ENCODE measurements at places on chromosomes 2 and 18.

DNA sequence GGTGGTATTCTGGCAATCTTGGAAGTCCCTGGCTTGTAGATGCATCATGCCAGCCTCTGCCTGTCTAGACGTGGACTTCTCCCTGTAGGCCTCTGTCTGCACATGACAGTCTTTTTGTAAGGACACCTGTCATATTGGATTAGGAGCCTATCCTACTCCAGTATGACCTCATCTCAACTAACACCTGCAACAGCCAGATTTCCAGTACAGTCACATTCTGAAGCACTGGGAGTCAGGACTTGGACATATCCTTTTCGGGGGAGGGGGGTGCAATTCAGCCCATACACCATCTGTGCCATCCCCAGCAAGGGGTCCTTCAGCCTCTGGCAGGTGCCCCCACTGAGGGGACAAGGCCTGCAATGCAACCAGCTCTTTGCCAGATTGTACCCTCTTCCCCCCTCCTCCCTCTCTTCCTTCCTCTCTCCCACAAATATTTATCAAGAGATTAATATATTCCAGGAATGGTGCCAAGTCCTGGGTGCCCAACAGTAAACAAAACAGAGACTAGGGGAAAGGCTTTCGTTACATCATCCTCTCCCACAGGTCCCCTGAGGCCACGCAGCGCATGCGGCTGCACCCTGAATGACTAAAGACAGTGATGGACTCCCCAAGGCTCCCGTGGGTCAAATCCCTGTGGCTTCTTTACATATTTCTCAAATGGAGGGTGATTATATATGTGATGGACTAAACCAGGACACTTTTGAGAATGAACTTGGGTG lies 20.5 kb upstream of the MYCN start:
- no peak for DNase-seq

DNA sequence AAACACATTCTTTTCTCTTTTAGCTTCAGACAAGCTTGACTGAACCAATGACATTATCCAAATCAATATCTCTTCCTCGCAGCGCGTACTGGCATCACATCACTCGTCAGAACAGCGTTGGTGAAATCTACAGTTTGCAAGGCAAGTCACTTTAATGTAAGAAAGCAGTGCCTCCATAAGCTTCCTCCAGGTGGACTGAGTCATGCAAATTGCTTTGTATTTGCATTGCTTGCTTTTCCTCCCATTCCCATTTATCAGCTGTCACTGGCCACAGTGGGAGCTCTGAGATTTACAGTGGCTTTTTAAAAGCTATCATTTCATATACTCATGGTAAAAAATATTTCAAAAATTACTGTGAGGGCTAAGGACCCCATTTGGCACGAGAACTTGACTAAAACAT lies 189.9 kb downstream of the CD226 start:
- no peak for DNase-seq

- no peak for DNase-seq
These were observed 3.1 kb upstream of the MSGN1 start for GRCh38 chr2:17813010-17813741.

DNA sequence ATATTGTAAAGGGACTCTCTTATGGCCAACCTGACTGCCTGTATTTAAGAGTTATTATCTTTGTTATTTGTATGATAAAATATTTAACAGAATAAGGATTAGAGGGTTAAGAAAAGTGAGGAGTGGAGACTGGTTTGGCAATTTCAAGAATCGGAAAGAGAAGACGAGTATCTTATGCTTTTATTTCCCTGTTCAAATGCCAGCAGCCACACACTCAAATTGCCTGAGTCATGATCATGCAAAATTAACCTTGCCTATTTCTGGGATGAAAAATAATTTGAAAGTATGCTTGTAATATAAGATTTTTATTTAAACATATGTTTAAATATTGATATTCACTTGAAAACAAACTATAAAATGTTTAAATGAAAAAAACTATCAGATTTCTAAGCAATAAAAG lies 188.6 kb downstream of the CD226 start:
- DNase-seq = no peak

DNA sequence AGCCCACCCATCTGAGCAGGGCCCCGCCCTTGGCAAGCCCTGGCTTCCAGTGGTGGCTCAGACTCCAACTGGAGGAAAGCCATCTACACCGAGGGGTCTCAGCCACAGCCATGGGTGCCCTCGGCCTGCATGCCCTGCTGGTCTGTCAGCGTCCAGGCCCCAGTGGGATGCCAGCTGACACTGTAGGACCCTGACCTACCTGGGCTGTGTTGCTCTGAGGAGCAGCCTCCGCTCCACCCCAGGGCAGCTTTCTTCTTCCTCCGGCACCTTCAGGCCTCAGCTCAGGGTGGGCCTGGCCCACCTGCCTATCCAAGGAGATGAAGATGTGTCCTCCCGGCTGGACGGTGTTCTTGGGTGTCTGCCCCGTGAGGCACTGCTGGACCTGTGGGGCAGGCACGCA lies 13.9 kb upstream of the ARHGEF4 start:
- no peak for DNase-seq

DNA sequence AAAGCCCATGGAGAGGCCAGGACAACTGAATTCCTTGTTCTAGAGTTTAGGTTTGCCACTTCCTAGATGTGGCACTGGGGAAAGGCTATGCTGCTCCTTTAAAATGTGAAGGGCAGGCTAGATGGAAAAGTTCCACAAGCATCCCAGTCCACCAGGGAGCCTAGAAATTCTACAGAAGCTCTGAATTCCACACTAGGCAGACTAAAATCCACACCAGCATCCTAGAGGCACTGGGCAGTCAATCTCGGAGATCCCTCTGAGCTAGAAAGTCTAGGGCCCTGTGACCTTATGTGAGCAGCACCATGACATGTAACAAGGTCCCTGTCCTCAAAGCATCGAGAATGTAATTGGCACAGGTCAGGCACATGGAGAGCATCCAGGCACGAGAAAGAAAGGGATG lies 71.5 kb downstream of the LYPD1 start:
- no peak for DNase-seq

DNA sequence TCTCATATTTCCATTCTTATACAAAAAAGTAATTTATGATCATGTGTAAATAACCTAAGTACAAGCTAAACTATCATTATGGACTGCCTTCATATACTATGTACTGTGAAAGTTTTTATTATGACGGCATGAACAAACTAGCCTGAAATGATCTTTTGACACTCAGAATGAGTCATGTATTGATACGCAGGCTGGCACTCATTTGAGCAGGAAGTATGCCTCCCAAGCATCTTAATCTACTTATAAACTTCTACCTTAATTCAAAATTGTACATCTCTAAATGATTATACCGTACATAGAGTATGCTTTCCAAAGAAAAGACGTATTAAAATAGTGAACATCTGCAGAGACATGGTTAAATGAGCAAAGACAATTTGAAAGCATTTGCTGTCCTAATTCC lies 207.1 kb upstream of the SPOPL start:
- no peak for DNase-seq

All from activated CD8-positive, alpha-beta memory T cell treated with anti-CD3 and anti-CD28 coated beads for 1 hour (primary cell).